ENCODE measurements at places on chromosomes 1 and 21.

- peak; percentile 8 for DNase-seq
Observed at GRCh38 chr1:244863491-244864252, 671 bp downstream of the HNRNPU start.

DNA sequence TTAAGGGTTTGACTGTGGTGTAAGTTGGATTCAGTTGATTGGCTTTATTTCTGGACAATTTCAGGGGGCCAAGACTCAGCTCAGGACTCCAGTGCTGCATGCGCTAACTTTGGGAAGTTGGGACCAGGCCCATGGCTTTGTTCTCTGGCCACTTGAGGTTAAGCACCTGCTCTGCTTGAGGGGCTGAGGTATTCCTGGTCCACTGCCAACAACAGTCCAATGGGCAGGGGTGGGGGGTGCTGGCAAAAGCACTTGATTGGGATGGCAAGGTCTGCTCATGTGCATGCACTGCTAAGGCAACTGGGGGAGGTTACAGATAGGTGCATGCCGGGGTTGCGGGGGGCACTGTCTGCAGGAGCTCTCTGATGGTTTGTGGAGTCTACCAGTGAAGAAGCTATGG, 52.6 kb upstream of the ASB17 start:
- DNase-seq, result no peak

DNA sequence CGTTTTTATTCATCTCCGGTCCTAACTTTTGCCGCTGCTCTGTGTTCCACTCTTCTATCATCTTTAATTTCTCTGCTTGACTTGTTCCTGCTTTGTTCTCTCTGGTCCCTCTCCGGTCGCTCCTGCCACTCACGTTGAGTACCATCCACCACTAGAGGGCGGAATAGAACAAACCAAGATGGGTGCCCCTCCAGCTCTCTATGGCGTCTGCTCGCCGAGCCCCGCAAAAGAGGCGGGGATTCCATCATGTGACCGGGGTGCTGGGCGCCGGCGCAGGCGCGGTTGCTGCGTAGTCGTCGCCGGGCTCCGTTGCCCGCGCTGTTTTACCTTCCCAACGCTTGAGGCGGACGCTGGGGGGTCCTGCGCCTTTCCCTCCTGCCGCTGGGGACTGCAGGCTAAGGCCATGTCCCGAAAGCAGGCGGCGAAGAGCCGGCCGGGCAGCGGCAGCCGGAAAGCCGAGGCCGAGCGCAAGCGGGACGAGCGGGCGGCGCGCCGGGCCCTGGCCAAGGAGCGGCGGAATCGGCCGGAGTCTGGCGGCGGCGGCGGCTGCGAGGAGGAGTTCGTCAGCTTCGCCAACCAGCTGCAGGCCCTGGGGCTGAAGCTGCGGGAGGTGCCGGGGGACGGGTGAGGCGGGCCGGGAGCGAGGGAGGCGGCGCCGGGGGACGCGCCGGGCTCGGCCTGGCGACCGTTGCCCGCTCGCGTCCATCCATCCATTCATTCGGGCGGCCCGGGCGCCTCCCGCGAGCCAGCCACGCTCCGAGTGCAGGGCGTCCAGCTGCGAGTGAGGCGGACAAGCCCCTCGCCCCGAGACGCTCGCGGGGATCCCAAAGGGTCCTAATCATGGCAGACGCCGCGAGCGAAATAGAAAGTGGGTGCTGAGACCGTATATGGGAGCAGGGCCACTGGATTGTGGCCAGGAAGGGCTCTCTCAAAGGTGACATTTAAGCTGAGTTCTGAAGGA, at the start of gene OTUD3:
TSS of gene OTUD3 (plus strand) at position 285 of the 961 bp plus-strand sequence. CDS start at position 404, 119 bp downstream.
- peak; percentile 88 for DNase-seq

DNA sequence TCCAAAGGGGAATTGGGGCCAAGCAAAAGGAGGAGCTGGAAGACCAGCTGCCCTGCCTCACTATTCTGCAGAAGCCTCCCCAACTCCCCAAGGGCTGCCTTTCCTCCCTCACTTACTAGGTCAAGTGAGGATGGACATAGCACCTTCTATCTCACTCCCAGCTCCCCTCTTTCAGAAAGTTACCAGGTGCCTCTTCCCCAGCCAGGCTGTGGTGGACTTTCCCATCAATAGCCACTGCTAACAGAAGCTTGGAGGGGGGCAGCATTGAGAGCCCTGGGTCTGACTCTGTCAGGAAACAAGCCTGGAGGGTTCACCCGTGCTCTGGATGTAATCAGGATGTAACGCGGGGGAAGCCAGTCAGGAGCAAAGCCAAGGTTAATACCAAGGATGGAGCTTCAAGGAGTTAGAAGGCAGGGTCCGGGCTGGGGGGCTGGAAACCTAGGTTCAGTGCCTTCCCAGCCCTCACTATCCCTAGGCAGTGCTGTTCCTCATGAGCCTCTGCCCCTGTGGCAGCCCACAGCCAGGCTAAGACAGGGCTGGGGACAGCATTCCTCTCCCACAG, 127.8 kb upstream of the NGF start:
- DNase-seq, result no peak

- no peak for DNase-seq
Observed at GRCh38 chr1:210730023-210730422, 401.3 kb downstream of the HHAT start.
